Left renal pelvis (tissue), 4 donors: ENCODE measurements at places on chromosomes 6 and 20. TPM values are rescaled to one million over a fixed set of nuclear protein-coding genes. Genes with fewer than 3 reads are reported as not detected.

- DNase-seq, result no peak
Observed at GRCh38 chr20:20482453-20482852, 114.5 kb downstream of the INSM1 start.

- DNase-seq, result no peak
Observed at GRCh38 chr6:92967362-92967761, 452.0 kb downstream of the EPHA7 start.

GRCh38 chr20:53660078-53660909 is 66.7 kb upstream of the ZNF217 start:
- no peak for DNase-seq

GRCh38 chr6:100166956-100167355 is 172.9 kb upstream of the MCHR2 start:
- no peak for DNase-seq

- DNase-seq, result no peak
Observed at GRCh38 chr20:26308961-26309360, 612.3 kb upstream of the ZNF337 start.

GRCh38 chr20:23160536-23161243 is 74.6 kb upstream of the CD93 start:
- no peak for DNase-seq

DNA sequence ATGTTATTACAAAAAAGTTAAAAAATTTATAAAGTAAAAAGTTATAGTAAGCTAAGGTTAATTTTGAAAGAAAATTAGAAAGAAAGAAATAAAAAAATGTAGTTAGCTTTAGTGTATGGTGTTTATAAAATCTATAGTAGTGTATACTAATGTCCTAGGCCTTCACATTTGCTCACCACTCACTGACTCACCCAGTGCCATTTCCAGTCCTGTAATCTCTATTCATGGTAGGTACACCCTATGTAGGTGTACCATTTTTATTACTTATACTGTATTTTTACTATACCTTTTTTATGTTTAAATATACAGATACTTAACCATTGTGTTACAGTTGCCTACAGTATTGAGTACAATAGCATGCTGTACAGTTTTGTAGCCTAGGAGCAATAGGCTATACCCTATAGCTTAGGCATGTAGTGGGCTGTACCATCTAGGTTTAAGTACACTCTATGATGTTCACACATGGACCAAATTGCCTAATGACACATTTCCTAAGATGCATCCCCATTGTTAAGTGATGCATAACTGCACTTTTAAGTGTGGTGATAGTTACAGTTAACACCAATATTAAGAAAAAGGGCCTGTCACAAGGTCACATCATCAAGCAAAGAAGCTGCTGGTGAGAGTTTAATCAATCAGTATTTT is 8.0 kb downstream of the CD2AP start:
- DNase-seq, result no peak

- no peak for DNase-seq
Observed at GRCh38 chr6:42512579-42512978, 51.2 kb upstream of the UBR2 start.

DNA sequence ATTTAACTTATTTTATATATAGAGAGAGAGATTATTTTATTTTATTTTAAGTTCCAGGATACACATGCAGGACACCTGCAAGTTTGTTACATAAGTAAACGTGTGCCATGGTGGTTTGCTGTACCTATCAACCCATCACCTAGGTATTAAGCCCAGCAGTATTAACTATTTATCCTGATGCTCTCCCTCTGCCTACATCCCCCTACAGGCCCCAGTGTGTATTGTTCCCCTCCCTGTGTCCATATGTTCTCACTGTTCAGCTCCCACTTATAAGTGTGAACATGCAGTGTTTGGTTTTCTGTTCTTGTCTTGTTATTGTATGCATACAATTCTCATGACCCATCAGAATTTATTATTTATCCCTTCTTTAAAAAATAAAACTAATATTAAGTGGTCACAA is 34.6 kb downstream of the FKBP1C start:
- no peak for DNase-seq

- no peak for DNase-seq
Observed at GRCh38 chr6:37125774-37126492, 44.0 kb upstream of the PIM1 start.

DNA sequence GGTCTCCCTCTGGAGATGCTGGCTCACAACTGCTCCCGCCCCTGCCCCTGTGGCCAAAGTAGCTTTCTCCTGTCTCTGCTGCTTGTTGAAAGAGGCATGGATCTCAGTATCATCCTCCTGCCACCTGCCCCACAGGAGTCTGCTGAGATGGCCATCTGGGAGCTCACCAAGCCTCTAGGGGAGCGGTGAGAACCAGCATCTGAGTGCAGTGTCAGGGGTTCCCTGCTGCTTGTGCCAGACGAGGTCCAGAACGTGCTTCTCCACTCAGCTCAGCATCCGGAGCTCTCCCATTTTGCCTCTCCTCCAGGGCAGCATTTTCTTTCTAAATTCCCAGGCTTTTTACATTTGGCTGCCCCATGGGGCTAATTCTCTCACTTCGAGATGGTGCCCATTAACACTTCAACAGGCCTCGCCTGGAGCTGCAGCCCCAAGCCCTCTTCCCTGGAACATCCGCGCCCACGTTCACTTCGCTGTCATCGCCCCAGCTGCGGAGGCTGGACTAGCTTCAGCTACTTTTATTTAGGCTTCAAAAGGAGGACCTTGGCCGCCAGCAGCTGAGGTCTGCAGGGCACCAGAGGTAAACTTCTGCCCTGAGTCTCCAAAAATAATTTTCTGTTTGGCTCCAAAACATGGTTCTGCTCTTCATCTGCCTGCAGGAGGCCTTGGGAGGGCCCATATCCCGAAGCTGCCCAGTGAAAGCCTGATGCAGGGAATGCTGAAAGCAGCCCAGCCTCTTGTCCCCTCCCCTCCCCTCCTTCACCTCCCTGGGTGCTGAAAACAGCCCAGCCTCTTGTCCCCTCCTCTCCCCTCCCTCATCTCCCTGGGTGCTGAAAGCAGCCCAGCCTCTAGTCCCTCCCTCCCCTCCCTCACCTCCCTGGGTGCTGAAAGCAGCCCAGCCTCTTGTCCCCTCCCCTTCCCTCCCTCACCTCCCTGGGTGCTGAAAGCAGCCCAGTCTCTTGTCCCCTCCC is 25.2 kb upstream of the MLN start:
- no peak for DNase-seq

GRCh38 chr20:62291251-62292066 is 11.3 kb upstream of the ADRM1 start:
- DNase-seq, result no peak

- no peak for DNase-seq
Observed at GRCh38 chr6:140269591-140270165, 895.2 kb upstream of the CITED2 start.

DNA sequence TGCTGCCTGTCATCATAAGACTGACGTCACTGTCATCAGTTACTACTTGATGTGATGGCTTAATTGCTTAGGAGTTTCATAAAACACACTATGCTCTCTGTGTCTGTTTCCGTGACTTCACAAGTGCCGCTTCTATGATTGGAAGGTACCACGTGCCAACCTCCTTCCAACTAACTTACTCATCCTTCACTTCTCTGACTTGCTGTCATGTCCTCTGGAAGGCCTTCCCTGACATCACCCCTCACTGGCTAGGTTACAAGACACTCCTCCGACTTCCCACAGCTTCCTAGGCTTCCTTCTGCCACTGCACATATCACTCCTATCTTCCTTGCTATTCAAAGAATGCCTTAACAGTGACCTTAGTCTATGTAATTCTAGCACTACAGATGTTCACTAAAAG is 20.4 kb downstream of the SERINC3 start:
- no peak for DNase-seq

GRCh38 chr6:149108038-149108748 is 209.3 kb upstream of the TAB2 start:
- no peak for DNase-seq

DNA sequence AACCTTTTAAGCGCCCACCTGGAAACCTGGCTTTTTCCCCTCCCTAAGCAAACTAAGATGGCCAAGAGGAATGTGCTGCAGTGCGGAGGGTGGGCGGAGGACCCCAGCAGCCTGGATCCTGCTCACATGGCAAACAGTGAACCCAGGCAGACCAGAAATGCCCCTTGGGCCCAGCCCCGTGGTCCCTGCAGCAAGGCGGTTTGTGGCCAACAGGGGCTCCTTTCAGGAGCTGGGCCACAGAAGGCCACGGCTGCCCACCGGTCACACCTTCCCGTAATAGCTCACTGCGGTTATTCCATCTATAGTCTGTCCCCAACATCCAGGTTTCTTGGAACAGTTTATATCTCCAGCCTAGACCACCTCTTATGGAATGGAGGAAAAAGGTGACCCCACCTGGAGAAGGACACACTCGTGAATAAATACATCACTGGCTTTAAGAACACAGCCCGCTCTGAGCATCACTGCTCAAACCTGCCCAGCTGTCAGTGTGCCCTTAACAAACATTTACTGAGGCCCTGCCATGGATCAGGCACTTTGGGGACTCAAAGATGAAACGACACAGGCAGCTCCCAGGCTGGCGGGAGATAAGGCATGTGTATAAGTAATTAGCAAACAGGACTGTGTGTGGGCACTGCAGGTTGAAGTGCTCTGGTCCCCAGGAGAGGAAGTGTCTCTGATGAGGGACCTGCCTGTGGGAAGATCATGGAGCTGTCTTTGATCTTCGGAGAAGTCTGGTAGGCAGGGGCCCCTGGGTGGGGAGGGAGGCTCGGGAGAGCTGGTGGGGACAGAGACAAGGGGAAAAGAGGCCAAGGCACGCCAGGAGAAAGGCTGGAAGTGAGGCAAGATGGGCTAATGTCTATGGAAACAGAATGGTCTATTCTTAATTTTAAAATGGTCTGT is 3.2 kb upstream of the TUBB1 start:
- DNase-seq, result no peak

GRCh38 chr6:63805808-63806572 is 170.4 kb downstream of the PHF3 start:
- no peak for DNase-seq

DNA sequence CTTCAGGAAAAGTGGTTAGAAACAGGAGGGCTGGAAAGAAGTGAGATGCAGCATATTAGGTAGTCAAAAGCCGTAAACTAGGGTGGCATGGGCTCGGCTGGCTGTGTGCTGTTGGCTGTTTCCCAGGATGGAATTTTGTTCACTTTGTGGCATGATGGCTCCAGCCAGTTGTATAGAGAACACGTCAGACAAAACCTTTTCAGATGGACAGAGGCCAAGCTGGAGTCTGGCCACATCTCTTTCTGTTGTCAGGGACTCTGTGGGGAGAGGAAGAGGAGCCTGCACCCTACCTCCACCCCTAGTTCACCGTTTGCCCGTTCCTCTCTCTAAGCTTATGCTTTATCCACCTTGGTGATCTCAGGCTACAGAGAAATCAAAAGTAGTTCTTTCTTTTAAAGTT is 22.0 kb downstream of the C6orf89 start:
- DNase-seq, result no peak

- no peak for DNase-seq
Observed at GRCh38 chr20:50321797-50322480, 131.3 kb downstream of the CEBPB start.

DNA sequence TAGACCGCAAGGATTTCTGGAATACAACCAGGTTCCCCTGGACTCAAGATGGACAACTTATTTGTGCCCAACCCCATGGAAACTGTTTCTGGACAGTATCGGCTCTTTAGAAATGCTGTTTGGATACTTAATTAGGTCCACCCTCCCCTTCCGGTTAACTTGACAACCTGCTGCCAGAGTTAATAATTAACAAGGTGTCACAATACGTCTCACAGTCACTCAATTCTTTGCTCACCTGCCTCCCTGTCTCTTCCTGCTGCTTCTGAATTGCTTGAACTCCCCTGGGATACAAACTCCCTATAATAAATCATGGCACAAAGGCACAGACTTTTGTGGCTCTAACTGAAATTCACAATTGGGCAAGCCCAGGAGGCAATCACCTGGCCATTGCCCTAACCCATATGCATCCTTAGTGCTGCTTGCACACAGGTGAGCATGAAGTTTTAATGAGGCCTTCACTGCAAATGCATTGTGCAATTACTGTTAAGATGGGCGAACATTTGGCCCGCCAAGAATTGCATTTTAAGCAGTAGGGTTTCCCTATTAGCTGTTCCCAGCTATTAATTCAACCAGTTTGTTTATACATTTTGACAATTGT is 504.4 kb upstream of the NOX3 start:
- DNase-seq, result no peak

- no peak for DNase-seq
Observed at GRCh38 chr6:75210885-75211739, 5.3 kb upstream of the COL12A1 start.

The MEP1A gene
- not detected for polyA plus RNA-seq

The LY6G6C gene
- not detected for polyA plus RNA-seq

The BMP7 gene
- polyA plus RNA-seq, result 69.9 TPM

The SNAP25 gene
- 5.9 TPM for polyA plus RNA-seq

The OR2B6 gene
- polyA plus RNA-seq, result 0.32 TPM

The ADAT2 gene
- 11.5 TPM for polyA plus RNA-seq

The OTOR gene
- polyA plus RNA-seq, result 0.08 TPM

The TUBB1 gene
- polyA plus RNA-seq, result 3.4 TPM

The NMBR gene
- 0.32 TPM for polyA plus RNA-seq

The IDH3B gene
- polyA plus RNA-seq, result 120 TPM

The PRRC2A gene
- 224 TPM for polyA plus RNA-seq

The JAG1 gene
- 196 TPM for polyA plus RNA-seq

The EPPIN gene
- 0.13 TPM for polyA plus RNA-seq

The SLC17A1 gene
- polyA plus RNA-seq, result 0.64 TPM

The TGM6 gene
- polyA plus RNA-seq, result not detected
